ENCODE measurements at places on chromosomes 5 and 9.

- no peak for DNase-seq
These were observed 133.4 kb upstream of the SLC30A5 start for GRCh38 chr5:68960456-68960855.

DNA sequence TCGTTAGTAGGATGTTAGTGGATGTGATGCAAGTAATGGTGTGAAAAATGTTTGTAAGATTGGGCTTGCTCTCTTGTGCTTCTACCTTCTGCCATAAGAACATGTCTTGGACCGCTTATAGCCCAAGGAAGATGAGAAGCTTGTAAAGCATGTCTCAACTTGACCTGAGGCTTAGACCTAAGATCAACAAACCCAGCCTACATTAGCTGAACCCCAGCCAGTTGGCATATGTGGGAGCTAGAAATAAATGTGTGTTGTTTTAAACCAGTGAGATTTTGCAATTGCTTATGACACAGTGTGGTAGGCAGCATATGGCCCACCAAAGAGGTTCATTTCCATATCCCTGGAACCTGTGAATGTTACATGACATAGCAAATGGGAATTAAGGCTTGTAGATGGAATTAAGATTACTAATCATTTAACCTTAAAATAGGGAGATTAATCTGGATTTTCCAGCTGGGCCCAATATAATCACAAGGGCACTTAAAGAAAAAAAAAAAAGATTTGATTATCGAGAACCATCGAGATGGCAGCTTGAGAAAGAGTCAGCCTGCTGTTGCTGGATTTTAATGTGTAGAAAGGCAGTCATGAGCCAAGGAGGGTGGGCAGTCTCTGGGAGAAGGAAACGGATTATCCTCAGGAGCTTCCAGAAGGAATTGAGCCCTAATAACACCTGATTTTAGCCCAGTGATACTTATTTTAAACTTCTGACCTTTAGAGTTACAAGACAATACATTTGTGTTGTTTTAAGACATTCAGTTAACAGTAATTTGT, 27.3 kb upstream of the EDIL3 start:
- no peak for DNase-seq

DNA sequence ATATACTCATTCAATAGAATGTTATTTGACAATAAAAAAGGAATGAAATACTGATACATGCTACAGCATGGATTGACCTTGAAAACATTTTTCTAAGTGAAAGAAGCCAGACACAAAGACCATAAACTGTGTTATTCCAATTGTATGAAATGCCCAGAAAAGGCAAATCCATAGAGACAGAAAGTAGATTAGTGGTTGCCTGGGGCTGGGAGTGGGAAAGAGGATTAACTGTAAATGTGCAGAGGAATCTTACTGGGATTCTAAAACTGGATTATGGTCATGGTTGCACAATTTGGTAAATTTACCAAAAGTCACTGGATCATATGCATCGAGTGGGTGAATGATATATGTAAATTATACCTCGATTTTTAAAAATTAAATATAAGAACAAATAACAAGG, 88.1 kb downstream of the GLIS3 start:
- DNase-seq = no peak

DNA sequence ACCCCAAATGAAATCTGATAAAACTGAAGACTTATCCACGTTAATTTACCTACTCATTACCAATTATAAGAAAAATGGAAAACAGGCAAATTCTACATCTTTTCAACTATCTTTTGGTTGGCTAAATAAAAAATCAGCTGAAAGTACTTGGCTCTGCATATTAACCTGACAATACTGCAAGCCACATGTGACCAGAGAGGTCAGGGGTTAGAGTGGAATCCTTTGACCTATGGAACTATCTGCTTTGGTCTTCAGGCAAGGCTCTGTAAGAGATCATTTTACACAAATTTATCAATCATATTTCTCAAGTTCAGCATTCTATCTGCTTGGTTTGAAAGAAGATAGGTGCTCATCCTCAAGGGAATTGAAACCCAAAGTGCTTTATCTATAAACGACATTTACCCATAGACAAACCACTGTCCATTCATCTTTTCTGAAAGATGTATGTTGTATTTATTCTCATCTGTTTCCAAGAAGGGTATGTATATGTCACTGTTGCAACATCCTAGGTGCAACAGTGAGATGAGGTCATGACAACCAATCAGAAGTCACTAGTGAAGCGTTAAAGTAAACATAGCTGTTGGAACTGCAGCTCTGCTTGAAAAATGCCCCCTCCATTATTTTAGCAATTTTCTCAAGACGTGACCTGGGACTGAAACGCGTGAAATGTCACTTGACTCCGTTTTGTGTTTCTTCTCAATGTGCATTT, 144.9 kb upstream of the POU5F2 start:
- no peak for DNase-seq

- no peak for DNase-seq
These were observed 29.0 kb downstream of the IRF1 start for GRCh38 chr5:132461569-132462070.

DNA sequence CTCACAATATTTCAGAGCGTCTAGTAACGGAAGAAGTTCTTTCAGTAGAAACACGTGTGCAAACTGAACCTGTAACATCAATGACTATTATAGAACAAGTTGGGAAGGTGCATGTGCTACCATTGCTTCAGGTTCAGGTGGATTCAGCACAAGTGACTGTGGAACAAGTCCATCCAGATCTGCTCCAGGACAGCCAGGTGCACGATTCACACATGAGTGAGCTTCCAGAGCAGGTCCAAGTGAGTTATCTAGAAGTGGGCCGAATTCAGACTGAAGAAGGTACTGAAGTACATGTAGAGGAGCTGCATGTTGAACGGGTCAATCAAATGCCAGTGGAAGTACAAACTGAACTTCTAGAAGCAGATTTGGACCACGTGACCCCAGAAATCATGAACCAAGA, 17.4 kb upstream of the NIM1K start:
- DNase-seq = no peak

GRCh38 chr9:105459336-105459735, 11.5 kb downstream of the FSD1L start:
- no peak for DNase-seq

DNA sequence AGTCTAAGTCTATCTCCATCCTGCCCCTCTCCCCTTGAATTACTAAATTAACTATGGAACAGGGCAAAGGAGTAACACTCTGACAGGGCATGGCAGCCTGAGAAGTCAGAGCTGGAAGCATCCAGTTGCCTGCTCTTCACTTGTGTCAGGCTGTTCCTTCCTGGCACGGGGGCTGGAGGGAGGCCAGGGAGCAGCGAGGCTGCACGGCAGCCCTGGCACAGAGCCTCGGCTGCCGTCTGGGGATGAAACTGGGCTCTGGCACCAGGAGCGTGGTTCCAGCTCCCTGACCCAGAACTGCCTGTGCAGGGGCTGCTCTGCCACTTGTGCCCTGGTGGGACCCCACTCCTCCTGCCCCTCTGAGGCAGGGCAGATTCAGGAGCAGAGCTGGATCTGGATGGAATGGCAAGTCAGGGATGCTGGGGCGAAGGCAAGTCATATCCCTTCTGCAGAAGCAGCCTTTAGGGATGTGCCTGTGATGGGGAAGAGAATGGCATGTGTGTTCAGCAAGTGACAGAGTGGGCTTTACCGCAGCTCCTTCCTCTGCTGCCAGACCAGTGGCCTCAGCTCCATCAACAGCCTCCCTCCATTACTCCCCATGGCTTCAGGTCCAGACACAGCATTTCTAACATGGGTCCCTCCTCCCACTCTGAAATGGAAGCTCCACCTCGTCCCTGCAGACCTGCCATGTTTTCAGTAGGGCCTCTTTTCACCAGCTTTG, 42.2 kb upstream of the PDE8B start:
- no peak for DNase-seq

- no peak for DNase-seq
These were observed 24.1 kb upstream of the CACNA1B start for GRCh38 chr9:137853392-137853995.

DNA sequence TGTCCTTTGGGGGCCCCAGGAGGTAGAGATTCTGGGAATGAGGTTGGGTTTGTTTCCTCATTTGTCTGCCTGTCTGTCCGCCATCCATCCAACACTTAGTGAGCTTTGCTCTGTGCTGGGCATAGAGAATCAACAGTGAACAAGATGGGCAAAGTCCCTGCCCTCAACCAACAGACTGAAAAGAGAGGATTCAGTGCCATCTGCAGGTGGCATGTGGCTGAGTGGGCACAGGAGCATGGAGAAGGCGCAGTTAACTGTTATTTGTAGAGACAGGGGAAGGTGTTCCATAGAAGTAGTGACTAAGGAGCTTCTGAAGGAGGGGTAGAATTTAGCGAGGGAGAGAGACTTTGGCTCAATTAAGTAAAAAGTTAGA, 23.1 kb downstream of the POLR1E start:
- DNase-seq = no peak

DNA sequence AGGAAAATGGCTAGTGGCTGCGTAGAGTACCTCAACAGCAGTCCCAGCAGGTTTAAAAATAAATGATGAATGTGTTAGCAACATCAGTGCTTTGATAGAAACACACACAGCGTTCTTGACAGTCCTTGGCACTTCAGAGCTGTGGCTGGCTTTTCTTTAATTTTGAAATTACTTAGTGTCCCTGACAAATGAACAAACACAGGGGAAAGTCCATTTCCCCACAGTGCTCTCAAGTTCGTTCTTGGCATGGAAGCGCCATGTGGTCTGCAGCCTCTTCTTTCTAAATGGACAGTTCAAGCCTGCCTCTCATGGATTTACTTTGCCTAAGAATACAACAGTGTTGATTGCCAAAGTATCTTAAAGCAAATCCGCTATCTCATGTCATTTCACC, 102.2 kb downstream of the ADAMTS12 start:
- DNase-seq = no peak

DNA sequence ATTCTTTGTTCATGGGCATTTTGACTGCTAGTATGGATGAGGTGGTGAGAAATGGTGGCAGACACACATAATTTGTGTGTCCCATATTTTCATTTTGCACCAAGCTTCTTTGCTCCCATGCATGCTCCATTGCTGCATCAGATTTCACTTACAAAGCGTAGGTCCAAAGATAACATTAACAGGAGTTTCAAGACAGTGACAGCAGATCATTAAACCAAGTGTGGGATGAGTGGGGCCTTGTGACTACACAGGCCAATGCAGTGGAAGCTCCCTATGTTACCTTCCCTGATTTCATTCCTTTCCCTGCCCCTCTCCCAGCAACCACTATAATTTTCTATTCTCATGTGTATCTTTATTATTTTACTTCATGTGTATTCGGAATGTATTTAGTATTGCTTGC, 142.0 kb downstream of the AOPEP start:
- no peak for DNase-seq

DNA sequence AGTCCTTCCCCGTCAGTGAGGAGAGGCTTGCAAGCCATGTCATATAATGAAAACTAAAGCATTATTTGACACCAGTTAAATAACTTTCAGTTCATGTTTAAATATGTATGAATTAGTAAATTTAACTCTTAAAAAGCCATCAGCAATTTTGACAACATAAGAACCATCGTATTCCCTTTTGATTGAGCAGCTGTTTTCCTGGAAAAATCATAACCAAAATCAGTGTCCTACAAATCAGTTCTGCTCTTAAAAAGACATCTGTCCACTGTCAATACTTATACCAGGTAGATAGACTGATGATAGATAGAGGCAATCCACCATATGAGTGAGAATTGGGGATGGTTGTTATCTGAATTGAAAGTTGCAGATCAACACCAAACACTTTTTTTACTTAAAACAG, 2.3 kb downstream of the DIRAS2 start:
- no peak for DNase-seq

DNA sequence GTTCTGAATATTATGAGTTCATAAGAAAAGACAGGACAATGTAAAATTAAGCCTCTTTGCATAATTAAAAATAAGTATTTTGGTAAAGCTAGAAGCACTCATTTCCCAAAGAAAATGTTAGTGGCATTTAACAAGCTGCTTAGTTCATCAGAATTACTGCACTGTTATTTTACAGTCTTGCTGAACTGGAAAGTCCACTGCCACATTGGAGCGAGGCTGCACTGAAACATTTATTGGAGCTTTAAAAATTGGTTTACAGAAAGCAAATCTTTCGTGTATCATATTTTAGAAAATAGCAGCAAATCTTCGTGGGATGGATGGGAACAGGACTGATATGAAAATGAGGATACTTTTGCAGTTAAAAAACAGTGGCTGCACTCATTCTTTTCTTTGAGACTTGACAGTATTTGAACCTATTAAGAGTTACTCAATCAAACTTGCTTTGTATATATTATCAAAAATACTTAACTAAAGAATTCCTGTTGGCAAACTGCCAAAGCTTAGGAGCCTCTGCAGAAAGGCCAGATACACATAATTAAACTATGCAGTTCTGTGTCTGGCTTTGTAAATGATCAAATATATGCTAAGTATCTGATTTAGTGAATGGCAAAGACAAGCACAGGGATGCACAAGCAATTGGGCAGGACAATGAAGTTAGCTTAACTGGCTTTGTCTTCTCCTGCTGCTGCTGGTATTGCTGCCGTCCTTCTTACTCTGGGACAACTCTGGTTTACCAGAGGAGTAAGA, 16.5 kb upstream of the FBXL7 start:
- DNase-seq = no peak

GRCh38 chr5:178612299-178612698, 14.6 kb downstream of the CLK4 start:
- no peak for DNase-seq

DNA sequence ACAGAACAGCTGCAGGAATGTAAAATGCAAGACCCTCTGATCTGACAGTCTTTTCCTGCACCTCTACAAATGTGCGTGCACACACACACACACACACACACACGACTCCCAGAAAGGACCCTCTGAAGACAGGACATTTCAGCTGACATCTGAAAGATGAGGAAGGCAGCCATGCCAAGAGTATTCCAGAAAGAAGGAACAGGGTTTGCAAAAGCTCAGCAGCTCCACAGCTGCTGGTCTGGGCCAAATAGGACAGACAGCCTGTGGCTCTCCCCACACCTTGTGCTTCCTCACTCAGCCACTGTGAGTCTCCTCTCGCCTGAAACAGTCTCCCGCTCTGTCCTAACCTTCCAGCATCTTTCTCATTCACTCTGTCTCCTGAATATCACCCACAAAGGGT, 189.0 kb downstream of the PALM2AKAP2 start:
- no peak for DNase-seq

GRCh38 chr5:96254980-96255691, 177.9 kb downstream of the PCSK1 start:
- DNase-seq = no peak

DNA sequence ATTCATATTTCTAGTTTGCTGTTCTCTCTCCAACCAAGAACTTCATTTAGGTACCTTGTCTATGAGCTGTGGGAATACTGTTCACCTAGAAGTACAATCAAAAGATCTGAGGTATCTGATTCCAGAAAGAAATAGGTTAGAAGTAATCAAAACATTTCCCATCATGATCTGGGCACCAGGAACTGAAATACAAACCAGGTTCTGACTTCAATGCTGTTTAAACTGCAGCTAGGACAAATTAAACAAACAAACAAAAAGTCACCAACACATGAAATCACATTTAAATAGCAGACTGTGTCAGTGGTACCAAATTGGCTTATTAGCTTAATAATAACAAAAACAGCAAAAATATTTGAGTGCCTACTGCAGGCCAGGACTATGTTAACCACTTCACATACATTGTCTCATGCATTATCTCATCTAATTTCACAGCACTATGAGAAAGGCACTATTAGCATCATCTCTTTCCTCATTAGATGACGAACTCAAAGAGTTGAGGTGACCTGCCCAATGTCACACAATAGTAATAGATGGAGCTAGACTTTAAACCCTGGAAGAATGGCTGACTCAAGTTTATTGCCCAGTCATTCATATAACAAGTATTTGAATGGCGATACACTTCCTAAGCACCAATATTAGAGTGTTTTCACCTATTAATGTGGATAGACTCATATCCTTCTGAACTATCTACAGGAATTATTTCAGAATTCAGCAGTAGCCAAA, 14.5 kb downstream of the PLPP1 start:
- DNase-seq = no peak

GRCh38 chr5:17024686-17025180, 88.6 kb upstream of the MYO10 start:
- no peak for DNase-seq
